GM12878 (cell line): ENCODE measurements at places on chromosomes 4 and X.

- no peak for DNase-seq
- H3K4me3 ChIP-seq: no peak overlapping the region
- no peaks in the 10 kb centered on the region for H3K4me1 ChIP-seq
- peaks cover 2% of the 10 kb centered on the region for H3K27me3 ChIP-seq
- no peaks in the 10 kb centered on the region for H3K36me3 ChIP-seq
Measured at GRCh38 chr4:165403048-165403447, 24.2 kb downstream of the CPE start.

DNA sequence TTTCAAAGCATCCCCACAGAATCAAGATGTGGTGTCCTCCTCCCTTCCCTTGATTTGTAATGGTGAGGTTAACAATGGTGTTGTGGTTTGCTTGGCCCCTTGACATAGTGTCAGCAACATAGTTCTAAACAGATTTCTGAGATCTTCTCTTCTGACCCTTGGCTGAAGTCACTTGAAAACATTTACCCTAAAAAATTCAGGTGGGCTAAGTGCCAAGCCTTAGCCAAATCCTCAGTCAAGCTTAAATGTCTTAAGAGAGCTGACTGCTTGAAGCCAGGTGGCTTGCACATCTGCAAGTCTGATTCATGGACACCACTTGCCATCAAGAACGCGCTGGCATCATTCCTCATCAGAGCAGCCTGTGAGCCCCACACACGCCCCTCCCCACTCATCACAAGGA lies 173.2 kb downstream of the MGST2 start:
- H3K4me1 ChIP-seq: no peaks in the 10 kb centered on the region
- H3K27me3 ChIP-seq: peaks cover 2% of the 10 kb centered on the region
- H3K36me3 ChIP-seq: no peaks in the 10 kb centered on the region
- no peak overlapping the region for H3K27ac ChIP-seq
- DNase-seq: no peak

DNA sequence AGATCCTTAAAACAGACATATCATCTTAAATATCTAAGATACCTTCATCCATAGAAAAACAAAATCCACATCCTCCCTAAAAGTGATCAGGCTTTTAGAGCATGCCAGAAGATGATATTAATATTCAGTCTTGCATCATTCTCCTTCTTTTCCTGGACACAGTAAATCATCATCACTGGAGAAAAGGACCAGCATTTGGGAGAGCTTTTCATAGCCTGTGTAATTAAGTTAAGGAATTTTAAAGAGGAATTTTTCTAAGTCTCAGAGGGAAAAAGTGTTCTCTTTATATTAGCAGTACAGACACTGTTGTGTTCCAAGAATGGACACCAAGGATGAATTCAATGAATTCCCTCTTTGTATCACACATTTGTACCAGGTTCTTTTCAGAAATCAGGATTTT lies 696 bp downstream of the SCRG1 start:
- no peaks in the 10 kb centered on the region for H3K27me3 ChIP-seq
- H3K4me1 ChIP-seq: no peaks in the 10 kb centered on the region
- H3K36me3 ChIP-seq: no peaks in the 10 kb centered on the region
- DNase-seq: no peak

DNA sequence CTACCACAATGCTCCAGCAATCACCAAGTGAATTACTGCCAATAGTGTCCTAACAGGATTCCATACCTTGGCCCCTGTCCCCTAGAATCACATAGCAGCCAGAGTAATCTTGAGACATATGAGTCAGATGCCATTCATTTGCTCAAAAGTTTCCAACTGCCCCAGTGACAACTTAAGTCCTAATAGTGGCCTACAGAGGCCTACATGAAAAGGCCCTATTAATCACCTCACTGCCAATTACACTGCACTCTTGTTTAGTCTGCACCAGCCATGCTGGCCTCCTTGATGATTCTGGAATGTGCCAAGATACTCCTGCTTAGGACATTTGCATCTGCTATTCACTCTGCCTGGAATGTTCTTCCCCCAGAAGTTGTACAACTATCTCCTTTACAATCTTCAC lies 130.7 kb downstream of the NR3C2 start:
- no peak overlapping the region for H3K4me3 ChIP-seq
- no peak for DNase-seq
- no peaks in the 10 kb centered on the region for H3K27me3 ChIP-seq
- no peaks in the 10 kb centered on the region for H3K36me3 ChIP-seq
- no peak overlapping the region for H3K27ac ChIP-seq

GRCh38 chr4:20078644-20079043 lies 173.1 kb upstream of the SLIT2 start:
- H3K36me3 ChIP-seq: no peaks in the 10 kb centered on the region
- H3K4me3 ChIP-seq: no peak overlapping the region
- H3K27ac ChIP-seq: no peak overlapping the region
- H3K4me1 ChIP-seq: no peaks in the 10 kb centered on the region
- no peaks in the 10 kb centered on the region for H3K27me3 ChIP-seq

GRCh38 chr4:15653420-15653819 lies 1.7 kb downstream of the FBXL5 start:
- DNase-seq: no peak
- H3K27me3 ChIP-seq: no peaks in the 10 kb centered on the region
- peak overlapping the region; percentile 84 for H3K4me3 ChIP-seq
- peaks cover 28% of the 10 kb centered on the region for H3K4me1 ChIP-seq
- H3K27ac ChIP-seq: peak overlapping the region; percentile 95

DNA sequence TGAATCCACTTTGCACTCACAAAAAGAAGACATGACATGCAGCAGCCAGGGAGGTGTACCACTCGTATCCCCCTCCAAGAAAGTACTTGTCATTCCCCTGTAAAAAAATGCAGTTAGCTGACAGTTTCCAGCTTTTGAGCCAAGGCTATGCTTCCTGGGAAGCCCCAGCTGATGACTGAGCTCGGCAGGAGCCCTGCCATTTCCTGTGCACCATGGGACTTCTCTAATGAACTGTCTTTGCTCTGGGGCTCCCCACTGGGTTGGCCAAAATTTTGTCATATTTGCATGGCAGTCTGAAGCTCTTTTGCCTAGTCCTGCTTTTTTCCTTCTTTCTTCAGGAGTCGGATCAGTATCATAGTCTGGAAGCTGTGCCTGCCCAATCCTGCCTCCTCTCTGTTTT lies 104.5 kb upstream of the MAOA start:
- H3K4me3 ChIP-seq: no peak overlapping the region
- no peaks in the 10 kb centered on the region for H3K27me3 ChIP-seq
- H3K36me3 ChIP-seq: no peaks in the 10 kb centered on the region
- DNase-seq: no peak
- no peaks in the 10 kb centered on the region for H3K4me1 ChIP-seq

- no peaks in the 10 kb centered on the region for H3K4me1 ChIP-seq
- no peaks in the 10 kb centered on the region for H3K36me3 ChIP-seq
- DNase-seq: no peak
- no peaks in the 10 kb centered on the region; the same call in 1 of the 2 replicates for H3K27me3 ChIP-seq
Measured at GRCh38 chrX:20506739-20507138, 240.0 kb upstream of the RPS6KA3 start.

DNA sequence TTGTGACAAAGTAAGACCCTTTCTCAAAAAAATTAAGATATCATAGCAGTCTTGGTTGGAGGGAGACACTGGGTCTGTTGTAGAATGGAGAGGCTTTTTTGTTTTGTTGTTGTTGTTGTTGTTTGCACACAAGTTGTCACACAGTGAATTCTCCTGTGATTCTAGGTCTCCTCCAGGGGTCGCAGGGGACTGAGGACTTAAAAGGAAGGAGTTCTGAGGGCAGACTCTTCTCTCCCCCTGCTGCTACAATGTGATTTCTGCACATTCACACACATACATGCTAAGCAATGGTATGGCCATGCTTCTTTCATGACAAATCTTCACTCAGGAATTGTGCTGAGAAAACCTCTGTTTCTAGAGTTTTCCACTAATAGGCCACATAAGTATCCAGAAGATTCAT lies 71.1 kb downstream of the ZNF732 start:
- H3K27me3 ChIP-seq: no peaks in the 10 kb centered on the region
- H3K4me1 ChIP-seq: no peaks in the 10 kb centered on the region
- H3K4me3 ChIP-seq: no peak overlapping the region
- no peaks in the 10 kb centered on the region for H3K36me3 ChIP-seq
- no peak overlapping the region for H3K27ac ChIP-seq

GRCh38 chrX:17967888-17968287 lies 106.8 kb upstream of the RAI2 start:
- H3K4me3 ChIP-seq: no peak overlapping the region
- H3K36me3 ChIP-seq: no peaks in the 10 kb centered on the region
- no peak overlapping the region for H3K27ac ChIP-seq
- H3K27me3 ChIP-seq: no peaks in the 10 kb centered on the region

- no peak overlapping the region for H3K27ac ChIP-seq
- no peaks in the 10 kb centered on the region for H3K4me1 ChIP-seq
- no peak overlapping the region for H3K4me3 ChIP-seq
- DNase-seq: no peak
- no peaks in the 10 kb centered on the region for H3K27me3 ChIP-seq
- H3K36me3 ChIP-seq: peaks cover 9% of the 10 kb centered on the region
Measured at GRCh38 chr4:99868126-99868596, 26.1 kb downstream of the LAMTOR3 start.

GRCh38 chrX:124737771-124738170 lies 391.4 kb downstream of the SH2D1A start:
- no peaks in the 10 kb centered on the region for H3K4me1 ChIP-seq
- no peaks in the 10 kb centered on the region for H3K27me3 ChIP-seq
- no peak for DNase-seq
